ENCODE measurements at places on chromosomes 16 and 17.

DNA sequence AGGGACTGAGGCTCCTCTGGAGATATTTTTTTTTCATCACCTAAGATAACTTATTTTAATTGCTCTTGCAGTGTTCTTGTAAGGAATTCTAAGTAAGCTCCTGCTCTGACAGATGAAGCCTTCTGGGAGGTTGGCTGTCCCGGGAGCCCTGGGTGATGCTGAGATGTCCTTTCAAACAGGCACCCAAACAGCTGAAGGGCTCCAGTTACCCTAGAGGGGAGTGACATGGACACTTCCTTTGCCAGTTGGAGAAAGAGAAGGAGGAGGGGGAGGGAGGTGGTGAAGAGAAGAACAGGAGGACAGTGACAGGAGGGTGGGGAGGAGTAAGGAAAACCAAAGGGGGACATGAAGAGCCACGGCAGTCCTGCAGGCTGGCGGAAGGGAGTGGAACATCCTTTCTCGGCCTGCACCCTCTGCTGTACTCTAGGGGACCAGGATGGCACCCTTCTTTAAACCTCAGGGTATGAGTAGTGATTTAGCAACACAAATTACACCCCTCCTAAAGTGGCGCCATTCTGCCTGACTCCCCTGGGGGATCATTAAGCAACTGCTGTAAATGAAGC is 51.8 kb downstream of the MYH3 start:
- DNase-seq, result no peak

DNA sequence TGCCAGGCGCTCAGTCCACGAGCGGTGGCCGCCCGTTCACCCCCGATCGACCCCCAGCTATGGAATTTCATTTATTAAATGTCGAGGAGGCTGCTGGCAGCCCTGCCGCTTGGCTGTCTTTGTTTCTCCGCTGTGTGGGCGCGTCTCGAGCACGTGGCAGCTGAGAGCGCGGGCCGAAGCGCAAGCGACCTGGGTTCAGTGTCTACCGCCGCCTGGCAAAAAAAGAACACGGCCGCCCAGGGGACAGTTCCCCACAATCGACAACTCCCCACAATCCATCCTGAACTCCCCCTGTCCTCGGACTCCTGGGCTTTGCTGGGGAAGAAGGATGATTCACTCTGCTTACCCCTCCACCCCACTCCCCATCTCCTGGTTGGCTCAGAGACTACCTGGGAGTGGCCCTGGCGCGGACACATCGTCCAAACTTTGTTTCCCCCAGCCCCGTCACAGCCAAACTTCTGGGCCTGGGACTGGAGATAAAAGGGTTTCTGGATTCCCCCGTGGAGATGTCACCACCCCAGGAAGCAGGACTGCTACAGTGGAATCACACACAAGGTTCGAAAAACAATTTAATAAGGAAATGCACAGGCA is 1.7 kb upstream of the ANKRD13B start:
- DNase-seq, result no peak

DNA sequence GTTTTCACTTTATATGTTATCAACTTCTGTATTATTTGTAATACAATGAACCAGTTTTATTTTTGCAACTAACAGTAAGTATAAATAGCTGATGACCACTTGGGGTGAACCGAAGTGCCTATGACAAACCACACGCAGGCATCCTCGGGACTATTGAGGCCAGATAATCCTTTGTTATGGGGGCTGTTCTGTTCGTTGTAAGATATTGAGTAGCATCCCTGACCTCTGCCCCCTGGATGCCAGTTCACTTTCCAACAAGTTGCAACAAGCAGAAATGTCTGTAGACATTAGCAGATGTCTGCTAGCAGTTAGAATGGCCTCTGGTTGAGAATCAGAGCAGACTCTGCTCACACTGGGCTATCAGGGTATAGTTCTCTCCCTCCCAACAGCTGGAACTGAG is 277.0 kb downstream of the WWOX start:
- no peak for DNase-seq

DNA sequence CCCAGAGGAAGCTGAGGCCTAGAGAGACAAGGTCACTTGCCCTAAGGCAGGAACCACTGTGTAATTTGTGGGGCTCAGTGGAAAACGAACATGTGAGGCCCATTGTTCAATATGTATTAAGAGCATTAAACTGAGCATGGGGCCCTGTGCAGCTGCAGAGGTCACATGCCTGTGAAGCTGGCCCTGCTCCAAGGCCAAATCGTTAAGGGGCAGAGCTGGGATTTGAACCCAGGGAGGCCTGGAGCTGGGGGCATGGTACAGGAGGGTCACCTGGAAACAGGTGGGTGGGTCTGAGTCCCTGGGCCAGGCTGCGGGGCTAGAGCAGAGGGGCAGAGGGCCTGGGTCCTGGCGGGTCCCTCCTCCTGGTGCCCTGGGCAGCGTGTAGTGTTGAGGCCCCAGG is 19.7 kb downstream of the C16orf74 start:
- no peak for DNase-seq

GRCh38 chr17:60845012-60845411 is 167.4 kb downstream of the BCAS3 start:
- DNase-seq, result no peak

GRCh38 chr17:4329838-4330237 is 36.6 kb downstream of the UBE2G1 start:
- DNase-seq, result no peak

DNA sequence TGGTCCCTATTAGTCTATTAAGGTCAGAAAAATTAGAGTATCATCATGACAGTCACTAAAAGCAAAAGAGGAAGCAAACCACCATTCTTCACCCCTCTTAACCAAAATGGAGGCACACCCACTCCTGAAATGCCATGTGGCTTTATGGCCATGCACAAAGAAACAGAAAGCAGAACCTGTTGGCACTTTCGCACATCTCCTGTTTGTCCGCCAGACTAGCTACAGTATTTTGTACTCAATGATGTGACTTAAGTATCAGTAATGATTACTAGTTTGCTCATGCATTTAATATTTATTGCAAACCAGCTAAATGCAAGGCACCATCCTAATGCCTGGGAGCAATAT is 70.2 kb upstream of the GNAO1 start:
- no peak for DNase-seq

DNA sequence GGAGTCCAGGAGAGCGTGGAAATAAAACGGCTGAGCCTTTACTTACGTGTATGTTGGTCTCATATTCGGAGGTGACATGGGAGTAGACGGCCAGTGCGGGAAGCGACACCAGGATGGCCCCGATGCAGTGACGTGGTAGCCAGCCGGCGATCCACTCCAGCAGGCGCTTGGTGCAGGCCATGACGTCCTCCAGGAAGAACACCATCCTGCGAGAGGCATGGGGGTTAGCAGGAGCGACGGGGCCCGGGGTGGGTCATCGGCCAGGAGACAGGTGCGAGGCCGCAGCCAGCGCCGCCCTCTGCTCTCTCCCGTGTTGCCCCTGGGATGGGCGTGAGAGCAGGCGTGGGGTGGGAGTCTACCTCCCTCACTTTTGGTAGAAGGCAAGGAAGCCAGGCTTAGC is 98.6 kb upstream of the CREBBP start:
- DNase-seq, result no peak

- no peak for DNase-seq
These were observed 107.5 kb downstream of the METRNL start for GRCh38 chr17:83186751-83187421.

DNA sequence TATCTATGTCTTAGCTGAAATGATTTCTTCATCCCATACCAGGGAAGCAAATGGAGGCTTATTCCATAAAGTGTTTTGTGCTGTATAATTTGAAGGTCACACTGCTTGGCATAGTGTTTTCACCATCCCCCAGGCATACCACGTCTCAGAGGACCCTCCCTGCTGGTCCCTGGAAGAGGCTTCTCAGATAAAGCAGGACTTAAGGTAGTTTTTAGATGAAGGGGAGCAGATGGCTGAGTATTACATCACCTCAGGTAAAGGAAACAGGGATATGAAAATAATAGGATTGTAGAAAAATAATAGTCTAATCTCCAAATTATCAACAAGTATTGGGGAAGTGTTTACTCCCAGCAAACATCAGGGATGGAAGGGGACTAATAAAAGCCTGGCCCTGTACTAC is 7.3 kb upstream of the SMG1 start:
- no peak for DNase-seq

- DNase-seq, result no peak
These were observed 271.4 kb downstream of the IRX3 start for GRCh38 chr16:54015147-54015546.

DNA sequence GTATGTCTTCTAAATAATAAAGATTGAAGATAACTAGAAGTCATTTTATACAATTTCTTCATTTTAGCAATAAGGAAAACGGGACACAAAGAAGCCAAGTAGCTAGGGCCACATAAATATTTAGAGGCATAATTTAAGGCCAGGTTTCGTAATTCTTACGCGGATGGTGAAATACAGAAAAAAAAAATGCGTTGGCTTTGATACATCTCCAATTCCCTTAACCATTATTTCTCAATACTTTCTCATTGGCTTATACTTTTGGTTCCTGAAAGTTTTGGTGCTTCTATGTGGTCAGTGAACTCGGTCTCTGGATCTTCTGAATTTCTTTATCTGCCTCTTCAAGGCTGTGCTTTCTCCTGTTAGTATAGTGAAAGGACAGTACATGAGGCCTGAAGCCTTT is 888.1 kb downstream of the KCNJ2 start:
- no peak for DNase-seq

DNA sequence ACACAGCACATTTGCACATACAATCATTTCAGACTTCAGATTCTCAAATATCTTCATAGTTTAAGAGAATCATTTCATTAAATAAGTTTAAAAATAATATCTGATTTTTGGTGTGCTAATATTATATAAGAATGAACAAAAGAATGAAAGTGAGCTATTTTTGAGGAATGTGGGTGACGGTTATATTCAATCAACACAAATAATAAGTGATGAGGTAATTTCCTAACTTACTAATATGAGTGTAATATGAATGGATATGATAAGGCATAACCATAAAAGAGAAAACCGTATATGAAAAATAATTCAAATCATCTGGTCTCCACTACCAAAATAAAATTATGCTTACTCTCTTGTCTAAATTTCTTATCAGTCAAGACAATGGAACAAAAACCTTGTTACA is 68.4 kb upstream of the NACA2 start:
- DNase-seq, result peak; percentile 30

GRCh38 chr16:28937222-28937876 is 5.6 kb downstream of the CD19 start:
- no peak for DNase-seq

GRCh38 chr17:38872671-38873385 is 3.0 kb downstream of the LASP1 start:
- no peak for DNase-seq

DNA sequence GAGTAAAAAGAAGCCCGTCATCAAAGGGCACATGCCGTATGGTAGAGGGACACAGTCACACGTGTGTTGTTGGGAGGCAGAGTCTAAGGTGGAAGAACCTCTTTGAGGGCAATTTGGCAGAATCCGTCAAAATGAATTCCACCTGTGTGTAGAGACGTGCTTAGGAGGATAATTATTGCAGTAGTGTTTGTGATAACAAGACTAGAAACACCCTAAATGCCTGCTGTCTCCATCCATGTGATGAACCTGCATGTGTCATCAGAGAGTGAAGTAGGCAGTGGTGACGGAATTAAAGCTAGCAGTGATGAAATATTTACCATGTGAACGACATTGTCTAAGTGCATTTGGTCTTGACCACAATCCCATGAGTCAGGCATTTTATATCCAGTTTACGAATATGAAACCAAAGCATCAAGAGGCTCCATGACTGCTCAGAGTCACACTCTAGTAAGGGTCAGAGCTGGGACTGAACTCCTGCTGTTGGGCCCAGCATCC is 61.3 kb upstream of the ADORA2B start:
- no peak for DNase-seq

- no peak for DNase-seq
These were observed 104.7 kb upstream of the CDH13 start for GRCh38 chr16:82522026-82522425.
